ENCODE measurements at places on chromosomes 3 and 15. TPM values are rescaled to one million over a fixed set of nuclear protein-coding genes. Genes with fewer than 3 reads are reported as not detected.

CKMT1A gene
- not detected for total RNA-seq

ZNF502 gene
- total RNA-seq = 6.5 TPM

ZNF385D gene
- 0.40 TPM for total RNA-seq

PRICKLE2 gene
- 26.1 TPM for total RNA-seq

ZIC1 gene
- not detected for total RNA-seq

GABPB1 gene
- total RNA-seq = 16.9 TPM

MYLK gene
- total RNA-seq = 110 TPM

CAMP gene
- total RNA-seq = not detected

VIPR1 gene
- 1.2 TPM for total RNA-seq

GOLGA8O gene
- total RNA-seq = 0.24 TPM

TEX264 gene
- 54.4 TPM for total RNA-seq

GOLGA8Q gene
- total RNA-seq = 0.24 TPM

BFSP2 gene
- not detected for total RNA-seq

IL5RA gene
- not detected for total RNA-seq

GPR27 gene
- not detected for total RNA-seq

SKOR1 gene
- total RNA-seq = 0.13 TPM

MYRIP gene
- not detected for total RNA-seq

IL12A gene
- total RNA-seq = 6.9 TPM

FBXW12 gene
- total RNA-seq = not detected

TIMP4 gene
- 4.9 TPM for total RNA-seq

SEMA5B gene
- total RNA-seq = not detected

FEZF2 gene
- not detected for total RNA-seq

SH2D7 gene
- total RNA-seq = not detected

GOLGA6L10 gene
- total RNA-seq = not detected

FOXL2 gene
- 1.4 TPM for total RNA-seq

HTR3E gene
- total RNA-seq = not detected

LINS1 gene
- total RNA-seq = 21.6 TPM

ARGFX gene
- not detected for total RNA-seq

PLA2G4D gene
- total RNA-seq = not detected

C15orf62 gene
- total RNA-seq = not detected

PAQR5 gene
- total RNA-seq = 1.9 TPM

SCG5 gene
- total RNA-seq = 24.4 TPM

LRTM1 gene
- not detected for total RNA-seq

ADAMTS17 gene
- not detected for total RNA-seq

CLDN18 gene
- not detected for total RNA-seq

SCN11A gene
- total RNA-seq = under 0.01 TPM

SMCO1 gene
- total RNA-seq = not detected

FGF7 gene
- total RNA-seq = 162 TPM

CAPN7 gene
- 16.9 TPM for total RNA-seq

GMNC gene
- total RNA-seq = not detected

LRRC31 gene
- total RNA-seq = not detected

CCRL2 gene
- total RNA-seq = 0.39 TPM

UPK1B gene
- not detected for total RNA-seq

C15orf61 gene
- total RNA-seq = 3.2 TPM

RARB gene
- total RNA-seq = 20.8 TPM

ACY1 gene
- 74.0 TPM for total RNA-seq

DUOX1 gene
- not detected for total RNA-seq

C3orf52 gene
- 6.6 TPM for total RNA-seq

HERC2 gene
- total RNA-seq = 22.1 TPM

ABHD10 gene
- total RNA-seq = 30.0 TPM

FSTL1 gene
- 376 TPM for total RNA-seq

ZIC4 gene
- not detected for total RNA-seq

All from epithelial cell of alveolus of lung (primary cell).